ENCODE measurements at places on chromosomes 4 and X.

DNA sequence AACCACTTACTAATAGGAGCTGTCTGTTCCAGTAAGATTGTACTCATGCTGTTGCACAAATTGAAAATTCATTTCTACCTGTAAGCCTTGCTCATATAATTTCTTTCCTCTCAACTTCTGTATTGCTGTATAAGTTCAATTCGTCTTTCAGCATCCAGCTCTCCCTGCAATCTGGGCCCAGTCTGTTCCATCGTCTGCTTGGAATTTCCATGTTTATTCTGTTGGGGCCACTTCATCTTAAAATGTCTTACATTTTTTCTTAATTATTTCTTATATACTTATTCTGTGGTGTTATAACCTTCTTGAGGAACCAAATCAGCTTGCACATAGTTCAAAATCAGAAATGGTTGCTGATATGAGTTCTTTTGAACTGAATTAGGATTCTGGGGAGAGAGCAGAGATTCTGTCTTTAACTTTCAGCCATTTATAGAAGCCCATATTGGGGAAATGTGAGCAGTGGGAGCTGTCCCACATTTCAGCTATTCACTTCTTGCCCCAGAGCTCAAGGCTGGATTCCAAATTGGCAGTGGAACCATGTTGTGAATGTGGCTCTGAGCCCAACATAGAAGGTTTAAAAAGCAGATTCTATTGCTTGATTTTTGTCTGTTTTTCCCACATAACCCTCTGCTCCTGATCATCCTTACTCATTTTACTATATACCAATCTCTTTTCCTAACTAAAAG lies 291.9 kb downstream of the BMPR1B start:
- DNase-seq = no peak

DNA sequence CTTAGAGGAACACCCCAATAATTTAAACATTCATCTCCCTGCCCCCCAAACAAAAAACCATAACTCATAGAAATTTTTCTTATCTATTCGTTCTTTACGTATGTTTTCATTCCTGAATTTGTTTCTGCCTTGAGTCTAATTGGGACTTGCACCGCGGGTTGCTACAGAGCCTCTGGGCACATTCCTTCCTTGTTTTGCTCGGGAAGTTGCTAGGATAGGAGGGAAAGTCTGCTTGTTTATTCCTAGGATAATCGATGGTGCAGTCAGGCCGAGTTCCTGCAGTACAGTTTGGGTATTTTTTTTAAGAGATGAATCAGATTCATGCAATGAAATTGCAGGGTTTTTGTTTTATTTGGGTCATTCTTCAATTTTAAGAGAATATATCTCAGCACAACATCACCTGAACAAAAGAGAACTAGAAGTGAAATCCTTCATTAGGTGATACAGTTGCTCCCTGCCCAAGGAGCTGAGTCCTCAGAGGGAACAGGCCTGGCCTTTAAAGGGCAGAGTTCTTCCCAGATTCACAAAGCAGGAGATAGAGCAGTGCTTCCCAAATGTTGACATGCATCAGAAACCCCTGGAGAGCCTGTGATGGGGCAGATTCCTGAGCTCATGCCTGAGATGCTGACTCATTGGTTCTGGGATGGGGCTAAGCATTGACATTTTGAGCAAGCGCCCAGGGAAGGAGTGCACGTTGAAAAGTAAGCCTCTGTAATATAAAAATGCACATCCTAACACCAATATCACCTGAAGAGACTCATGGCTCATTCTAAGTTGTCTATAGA lies 114.9 kb upstream of the FAM9B start:
- no peak for DNase-seq

GRCh38 chr4:4430492-4431195 lies 43.7 kb downstream of the NSG1 start:
- DNase-seq = no peak

- DNase-seq = no peak
These were observed 559.6 kb upstream of the AMOT start for GRCh38 chrX:113400193-113400704.

GRCh38 chr4:89044147-89044900 lies 12.7 kb downstream of the FAM13A start:
- DNase-seq = no peak

Data from NCI-H526 (cell line).